ENCODE measurements at places on chromosomes 3 and 15. TPM values are rescaled to one million over a fixed set of nuclear protein-coding genes. Genes with fewer than 3 reads are reported as not detected.

The LNP1 gene
- total RNA-seq: 1.2 TPM

DNA sequence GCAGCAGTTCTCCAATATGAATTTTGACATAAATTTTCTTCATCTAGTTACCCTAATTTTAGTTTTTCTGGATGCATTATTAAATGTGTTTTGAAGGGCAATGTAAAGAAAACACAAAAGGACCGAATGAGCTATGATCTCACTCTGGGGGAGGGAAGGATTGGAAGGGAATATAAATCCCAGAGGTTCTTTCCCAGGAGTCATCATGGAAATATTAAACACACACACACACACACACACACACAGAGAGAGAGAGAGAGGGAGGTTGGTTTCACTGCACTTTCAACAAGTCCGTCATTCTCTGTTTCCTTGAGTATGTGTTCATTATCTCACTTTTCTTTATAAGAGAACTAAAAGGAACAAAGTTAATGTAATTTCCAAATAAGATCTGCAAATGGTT is 70.7 kb upstream of the DCBLD2 start:
- DNase-seq: peak; percentile 81

DNA sequence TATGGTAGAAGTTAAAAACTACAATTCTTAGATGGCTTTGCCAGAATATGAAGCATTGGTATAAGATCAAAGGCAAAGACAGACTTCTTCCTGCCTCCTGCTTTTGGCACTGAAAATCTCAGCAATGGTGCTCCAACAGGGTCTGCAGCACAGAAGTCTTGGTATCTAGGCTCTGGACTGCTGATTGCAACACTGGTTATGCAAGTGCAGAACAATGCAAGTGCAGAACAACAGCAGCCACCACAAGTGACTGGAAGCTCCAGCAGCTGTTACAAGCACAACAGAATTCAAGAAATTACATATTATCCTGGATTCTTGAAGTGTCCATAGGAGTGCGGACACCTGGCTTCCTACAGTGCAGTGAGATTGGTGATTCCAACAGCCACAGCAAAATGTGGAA is 33.7 kb downstream of the ZBTB20 start:
- DNase-seq: no peak

DNA sequence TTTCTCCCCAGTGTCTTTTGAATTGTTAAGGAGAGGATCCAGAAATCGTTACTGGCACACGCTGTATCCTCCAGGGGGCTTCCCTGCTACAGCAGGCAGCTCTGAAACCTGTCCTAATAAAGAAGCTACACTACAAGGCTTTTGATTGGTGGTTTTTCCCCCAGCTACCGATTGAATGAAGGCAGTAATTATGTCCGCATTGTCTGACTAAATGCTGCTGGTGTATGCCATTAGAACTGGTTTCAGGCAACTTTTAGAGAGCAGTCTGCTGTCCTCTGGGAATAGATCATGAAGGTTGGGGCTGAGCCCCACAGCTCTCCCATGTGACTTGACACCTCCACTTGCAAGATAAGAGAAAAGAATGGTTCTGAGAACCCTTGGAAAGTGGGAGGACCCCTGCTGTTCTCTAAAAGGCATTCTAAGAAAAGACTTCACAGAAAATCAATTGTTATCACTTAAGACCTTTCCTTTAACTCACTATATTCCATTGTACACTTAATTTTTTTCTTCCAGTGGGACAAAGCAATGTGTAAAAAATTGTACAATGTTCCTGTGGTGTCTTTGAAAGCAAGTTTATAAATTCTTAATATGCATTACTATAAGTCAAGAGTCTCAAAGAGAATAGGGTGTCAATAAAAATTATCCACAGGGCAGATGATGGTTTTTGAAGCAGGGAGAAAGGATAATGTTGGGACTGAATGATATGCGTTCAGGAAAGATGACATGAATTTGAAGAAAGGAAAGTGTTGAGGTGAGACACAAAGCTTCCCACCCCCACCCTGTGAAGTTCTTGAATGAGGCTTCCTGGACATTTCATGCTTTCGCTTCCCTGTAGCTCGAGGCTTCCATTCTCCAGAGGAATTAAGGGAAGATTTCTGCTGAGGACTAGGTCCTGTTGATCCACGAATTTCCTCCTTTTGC is 53.0 kb upstream of the DAZL start:
- DNase-seq: no peak

- DNase-seq: no peak
These were observed 5.1 kb downstream of the PPP1R2 start for GRCh38 chr3:195537995-195538394.

Measured in glomerular endothelial cell (primary cell).